Stimulated activated effector memory CD8-positive, alpha-beta T cell treated with anti-CD3 and anti-CD28 coated beads, Interleukin-12 subunit alpha, Interleukin-12 subunit beta, amount 100 ng/mL, for 72 hours (primary cell): ENCODE measurements at places on chromosomes 7 and 10.

- DNase-seq, result no peak
Observed at GRCh38 chr7:80218723-80219122, 84.1 kb downstream of the GNAI1 start.

GRCh38 chr10:3213208-3213607 lies 40.6 kb upstream of the PITRM1 start:
- no peak for DNase-seq

GRCh38 chr7:134779741-134780065 lies 269 bp downstream of the CALD1 start:
- no peak for DNase-seq

DNA sequence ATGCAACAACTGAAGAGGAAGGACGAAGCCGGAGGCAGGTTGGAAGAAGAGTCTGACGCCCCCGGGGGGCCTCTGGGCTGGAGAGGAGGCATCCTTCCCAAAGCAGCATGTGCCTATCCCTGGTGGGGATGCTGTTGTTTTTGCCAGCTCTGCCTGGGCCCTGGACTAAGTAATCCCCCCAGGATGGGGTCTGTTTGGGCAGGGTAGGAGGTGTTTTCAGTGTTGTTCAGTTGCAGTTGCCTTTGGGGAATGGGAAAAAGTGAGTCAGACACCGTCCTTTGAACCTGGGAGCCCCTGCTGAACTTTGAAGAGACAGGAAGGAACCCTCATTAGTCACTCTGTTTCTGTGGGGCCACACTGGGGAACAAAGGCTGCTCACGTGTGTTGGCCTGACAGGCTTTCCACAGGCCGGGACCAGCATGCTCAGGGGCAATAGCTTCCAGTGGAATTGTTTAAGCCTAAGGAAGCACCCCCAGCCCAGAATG lies 35.2 kb upstream of the GDF10 start:
- DNase-seq, result no peak

- DNase-seq, result no peak
Observed at GRCh38 chr10:11560076-11560709, 51.3 kb downstream of the USP6NL start.

DNA sequence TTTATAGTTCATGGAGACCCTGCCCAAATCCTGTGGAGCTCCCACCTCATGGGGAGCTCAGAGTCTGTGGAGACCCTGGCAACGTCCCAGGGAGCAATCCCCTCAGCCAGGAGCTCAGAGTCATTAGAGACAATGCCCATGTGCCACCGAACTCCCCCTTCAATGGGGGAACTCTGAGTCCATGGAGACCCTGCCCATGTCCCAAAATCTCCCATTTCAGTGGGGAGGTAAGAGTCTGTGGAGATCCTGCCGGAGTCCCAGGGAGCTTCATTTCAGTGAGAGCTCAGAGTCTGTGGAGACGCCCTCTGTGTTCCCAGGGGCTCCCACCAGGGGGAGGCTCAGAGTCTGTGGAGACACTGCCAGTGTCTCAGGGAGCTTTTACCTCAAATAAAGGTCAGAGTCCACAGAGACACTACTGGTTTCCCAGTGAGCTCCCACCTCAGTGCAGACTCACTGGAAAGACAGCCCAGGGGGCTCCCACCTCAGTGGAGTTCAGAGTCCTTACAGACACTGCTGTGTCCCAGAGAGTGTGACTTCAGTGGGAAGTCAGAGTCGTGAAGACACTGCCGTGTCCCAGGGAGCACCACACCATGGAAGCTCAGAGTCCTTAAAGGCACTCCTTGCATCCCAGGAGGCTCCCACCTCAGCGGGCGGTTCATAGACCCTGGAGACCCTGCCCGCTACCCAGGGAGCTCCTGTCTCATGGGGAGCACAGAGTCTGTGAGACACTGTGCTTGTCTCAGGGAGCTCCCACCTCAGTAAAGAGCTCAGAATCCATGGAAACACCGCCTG lies 5.0 kb downstream of the MYO1G start:
- no peak for DNase-seq

DNA sequence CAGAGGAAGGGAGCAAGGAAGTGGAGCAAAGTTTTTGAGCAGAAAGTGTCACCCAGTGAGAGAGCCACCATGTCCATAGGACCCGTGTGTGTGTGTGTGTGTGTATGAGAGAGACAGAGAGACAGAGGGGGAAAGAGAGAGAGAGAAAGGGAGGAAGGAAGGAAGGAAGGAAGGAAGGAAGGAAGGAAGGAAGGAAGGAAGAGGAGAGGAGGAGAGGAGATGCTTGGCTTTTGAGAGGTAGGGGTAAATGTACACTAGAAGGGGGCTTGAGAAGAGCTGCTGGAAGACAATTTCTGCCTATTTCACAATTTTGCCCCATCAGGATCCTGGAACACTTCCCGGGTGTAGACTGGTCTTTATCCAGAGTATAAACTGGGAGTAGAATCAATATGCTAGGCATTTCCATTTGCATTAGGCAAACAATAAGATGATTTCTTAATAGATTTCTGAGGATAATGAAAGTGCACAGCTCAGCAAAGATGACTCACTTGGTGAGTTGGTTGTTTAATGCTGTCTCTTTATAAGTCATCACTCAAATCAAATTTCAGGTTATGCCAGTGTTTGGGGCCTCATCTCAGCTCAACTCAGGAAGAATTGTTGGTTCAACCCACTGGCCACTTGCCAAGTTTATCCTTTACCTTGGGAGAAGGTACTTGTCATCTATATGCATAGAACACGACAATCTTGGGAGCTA lies 70.0 kb upstream of the FAM13C start:
- DNase-seq, result no peak

GRCh38 chr7:120395526-120396019 lies 122.6 kb downstream of the KCND2 start:
- DNase-seq, result no peak

- DNase-seq, result no peak
Observed at GRCh38 chr7:36637417-36637816, 86.9 kb downstream of the AOAH start.

DNA sequence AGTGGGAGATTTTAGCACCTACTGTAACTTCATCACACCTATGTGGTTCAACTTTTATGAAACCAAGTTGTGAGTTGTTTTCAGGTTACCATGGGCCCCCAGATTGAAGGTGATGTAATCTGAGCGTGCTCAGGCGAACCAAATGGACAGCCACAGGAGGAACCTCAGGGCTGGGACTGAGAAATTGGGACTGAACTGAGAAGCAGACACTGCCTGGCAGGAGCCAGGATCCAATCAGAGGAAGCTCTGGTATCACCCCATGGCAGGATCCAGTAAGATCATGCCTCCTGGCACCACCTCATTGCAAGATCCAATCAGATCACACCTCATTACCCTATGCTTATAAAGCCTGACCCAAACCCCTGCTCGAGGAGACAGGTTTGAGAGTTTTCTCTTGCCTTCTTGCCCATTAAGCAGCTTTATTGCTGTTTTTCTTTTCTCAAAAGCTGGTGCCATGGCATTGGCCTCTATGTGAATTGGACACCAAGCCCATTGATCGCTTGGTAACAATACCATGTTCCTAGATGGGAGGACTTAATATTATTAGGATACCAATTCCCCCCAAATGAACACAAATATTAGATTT lies 43.2 kb upstream of the GDF10 start:
- DNase-seq, result no peak

GRCh38 chr7:74542558-74543117 lies 88.9 kb downstream of the GTF2IRD1 start:
- no peak for DNase-seq
